Activated CD4-positive, alpha-beta T cell treated with anti-CD3 and anti-CD28 coated beads, Interleukin-2, amount 50 U/mL, for 24 hours (primary cell): ENCODE measurements at places on chromosomes 5 and 9.
A peak's percentile ranks its signal among the peaks of the same experiment; 100 is the strongest.

- DNase-seq: no peak
These were observed 762.8 kb upstream of the GRAMD2B start for GRCh38 chr5:125660231-125660895.

DNA sequence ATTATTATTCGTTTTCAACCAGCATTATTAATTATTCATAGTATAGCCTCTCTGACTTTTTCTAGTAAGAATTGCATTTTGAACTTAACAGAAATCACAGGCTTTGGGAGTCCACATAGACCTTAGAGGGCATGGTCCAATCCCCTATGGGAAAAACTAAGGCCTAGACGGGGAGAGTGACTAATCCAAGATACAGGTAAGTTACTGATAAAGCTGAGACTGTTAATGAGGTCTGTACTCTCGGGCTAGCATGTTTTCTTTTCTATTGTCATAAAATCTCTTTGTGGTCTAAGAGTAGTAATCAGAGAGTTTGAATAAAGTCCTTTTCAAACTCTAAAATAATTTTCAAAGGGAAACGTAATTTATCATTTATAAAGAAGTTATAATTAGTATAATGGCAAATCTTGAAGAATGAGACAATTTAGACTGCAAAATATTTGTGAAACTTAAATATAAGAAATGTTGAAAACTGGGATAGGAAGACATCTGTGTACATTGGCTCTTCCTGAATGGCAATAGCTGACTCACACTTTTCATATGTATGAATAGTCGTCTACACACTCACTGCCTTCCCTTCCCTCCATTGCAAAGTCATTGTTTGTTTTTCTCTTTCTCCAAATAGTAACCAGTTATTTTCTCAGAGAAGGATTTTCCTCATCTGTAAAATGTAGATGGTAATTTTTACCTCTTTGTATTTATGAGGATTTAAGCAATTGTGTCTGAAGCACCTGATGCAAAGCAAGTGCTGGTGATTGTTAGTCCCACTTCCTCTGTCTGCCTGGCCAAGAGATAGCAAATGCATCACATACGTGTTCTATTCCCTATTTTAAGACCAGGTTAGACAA lies 207.9 kb upstream of the CD180 start:
- no peak for DNase-seq

DNA sequence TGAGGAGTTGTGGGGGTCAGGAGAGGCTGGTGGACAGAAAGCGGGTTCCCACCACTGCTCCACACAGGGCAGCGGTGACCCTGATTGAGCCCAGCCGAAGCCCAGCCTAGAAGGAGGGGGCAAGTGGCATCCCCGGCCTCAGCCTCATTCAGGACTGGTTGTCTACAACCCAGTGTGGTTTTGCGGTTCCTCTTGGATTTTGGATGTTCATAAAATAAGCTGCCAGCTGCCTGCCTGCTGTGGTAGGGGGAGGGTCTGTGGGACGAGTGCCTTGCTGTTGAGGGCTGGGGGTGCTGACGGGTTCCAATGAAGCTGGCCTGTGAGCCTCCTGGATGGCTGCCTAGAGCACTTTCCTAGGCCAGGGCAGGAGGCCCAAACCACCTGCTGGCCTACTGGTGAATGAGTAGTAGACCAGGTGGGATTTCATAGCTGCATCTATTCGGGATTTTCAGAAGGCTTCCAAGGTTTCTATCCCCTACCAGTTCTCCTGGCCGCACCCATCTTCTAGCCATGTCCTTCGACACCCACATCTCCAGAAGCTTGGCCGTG lies 102.4 kb downstream of the NDFIP1 start:
- DNase-seq: no peak

DNA sequence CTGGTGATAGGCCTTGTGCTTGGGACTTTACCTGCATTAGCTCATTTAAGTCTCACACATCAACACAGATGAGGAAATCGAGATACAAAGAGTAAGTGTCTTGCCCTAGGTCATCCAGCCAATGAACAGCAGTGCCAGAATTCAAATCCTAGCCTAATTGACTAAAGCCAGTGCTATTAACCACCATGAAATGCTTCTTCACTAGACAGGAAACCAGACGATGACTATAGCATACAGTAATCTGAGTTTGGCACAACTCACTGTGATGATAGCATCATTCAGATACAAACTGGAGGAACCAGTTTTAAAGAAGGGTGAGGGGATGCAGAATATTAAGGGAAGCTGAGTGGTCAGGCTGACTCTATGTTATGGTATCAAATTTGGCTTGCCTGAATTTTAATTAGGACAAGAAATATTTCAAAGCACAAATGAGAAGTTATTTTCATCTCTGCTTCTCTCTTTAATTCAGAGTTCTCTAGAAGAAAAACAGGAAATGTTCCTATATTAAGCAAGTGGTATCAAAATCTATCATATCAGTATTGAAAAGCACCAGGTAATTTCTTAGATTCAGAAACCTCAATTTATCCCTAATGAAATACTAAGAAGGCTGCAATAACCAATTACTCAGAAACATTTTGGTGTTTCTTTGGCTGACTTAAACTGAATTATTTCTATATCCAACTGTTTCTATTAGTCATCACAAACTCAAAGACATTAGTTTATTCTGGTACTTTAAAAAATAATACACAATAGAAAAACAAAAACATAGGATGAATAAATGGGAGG lies 147.0 kb upstream of the RASA1 start:
- peak; percentile 25 for DNase-seq

DNA sequence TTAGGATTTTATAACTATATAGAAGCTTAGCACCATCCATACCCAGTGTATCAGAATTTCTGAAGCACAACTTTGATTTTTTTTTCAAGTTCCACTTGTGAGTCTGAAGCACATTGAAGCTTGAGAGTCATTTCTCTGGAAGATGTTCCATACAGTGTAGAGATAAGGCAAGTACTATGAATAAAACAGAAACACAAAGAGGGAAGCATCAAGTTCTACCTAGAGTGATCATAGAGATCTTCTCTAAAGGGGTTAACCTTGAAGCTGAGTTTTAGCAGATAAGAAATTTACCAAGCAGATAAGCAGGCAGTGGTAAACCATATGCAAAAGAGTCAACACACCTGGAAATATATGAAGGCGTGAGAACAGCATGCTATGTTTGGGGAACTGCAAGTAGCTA lies 125.3 kb downstream of the MCTP1 start:
- DNase-seq: no peak

DNA sequence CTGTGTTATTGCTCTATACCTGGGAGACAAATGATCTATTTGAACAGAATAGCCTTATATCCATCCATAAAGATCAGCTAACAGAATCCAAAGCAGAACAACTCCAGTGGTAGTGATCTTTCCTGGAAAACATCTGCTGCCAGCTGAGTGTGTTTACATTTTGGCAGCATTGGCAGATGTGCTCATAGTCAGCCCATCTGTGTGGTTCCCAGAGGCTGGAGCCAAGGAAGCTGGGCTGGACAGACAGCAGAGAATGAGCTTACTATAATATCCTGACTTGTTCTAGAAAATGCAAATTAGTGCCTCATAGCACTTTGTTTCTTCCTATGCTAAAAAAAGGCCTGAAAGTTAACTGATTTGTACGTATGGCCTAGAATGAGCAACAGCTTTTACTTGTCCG lies 99.7 kb downstream of the ST8SIA4 start:
- no peak for DNase-seq

GRCh38 chr5:2890011-2890410 lies 138.5 kb upstream of the IRX2 start:
- no peak for DNase-seq

- DNase-seq: peak; percentile 25
These were observed 113.4 kb upstream of the GRHPR start for GRCh38 chr9:37309136-37309535.

- DNase-seq: no peak
These were observed 472.3 kb downstream of the PLK2 start for GRCh38 chr5:57987552-57987951.

DNA sequence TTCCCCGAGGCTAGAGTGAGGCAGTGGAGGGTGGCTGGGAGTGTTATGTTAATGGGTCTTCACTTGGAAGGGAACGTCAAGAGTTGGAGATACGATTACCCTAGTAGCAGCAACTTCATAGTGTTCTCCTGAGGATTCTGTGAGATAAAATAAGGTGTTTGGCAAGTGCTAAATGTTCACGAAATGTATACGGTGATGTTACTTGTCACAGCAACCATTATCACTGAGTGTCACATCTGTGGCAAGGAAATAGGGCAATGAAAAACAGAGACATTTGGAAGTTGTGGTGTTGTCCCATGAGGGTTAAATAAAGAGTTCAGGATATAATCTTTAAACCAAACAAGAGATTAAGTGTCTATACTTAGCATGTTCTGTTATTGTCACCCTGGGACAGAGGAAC lies 183.3 kb downstream of the ALDH1A1 start:
- no peak for DNase-seq

- no peak for DNase-seq
These were observed 15.5 kb downstream of the DAPK1 start for GRCh38 chr9:87513161-87513560.

DNA sequence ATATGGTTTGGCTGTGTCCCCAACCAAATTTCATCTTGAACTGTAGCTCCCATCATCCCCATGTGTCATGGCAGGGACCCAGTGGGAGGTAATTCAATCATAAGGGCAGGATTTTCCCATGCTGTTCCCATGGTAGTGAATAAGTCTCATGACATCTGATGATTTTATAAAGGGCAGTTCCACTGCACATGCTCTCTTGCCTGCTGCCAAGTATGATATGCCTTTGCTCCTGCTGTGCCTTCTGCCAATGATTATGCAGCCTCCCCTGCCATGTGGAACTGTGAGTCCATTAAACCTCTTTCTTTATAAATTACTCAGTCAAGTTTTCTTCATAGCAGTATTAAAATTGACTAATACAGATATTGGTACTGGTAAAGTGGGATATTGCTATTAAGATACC lies 42.4 kb downstream of the MARCHF11 start:
- no peak for DNase-seq

DNA sequence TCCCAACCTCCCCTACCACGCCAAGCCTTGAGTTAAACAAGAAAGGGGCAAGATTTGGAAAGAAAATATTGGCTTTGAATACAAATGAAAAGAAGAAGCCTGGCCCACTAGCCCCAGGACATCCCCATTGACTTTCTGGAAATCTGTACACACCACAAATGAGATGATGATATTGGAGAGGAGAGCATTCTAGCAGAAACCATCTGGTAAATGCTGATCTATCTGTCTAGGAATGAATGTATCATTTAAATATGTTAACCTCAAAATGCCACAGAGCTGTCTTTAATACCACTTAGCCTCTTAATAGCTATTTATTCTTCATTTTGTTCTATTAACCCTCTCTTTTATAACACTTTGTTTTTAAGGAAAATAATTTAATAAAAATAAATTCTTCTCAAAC lies 270.2 kb upstream of the PDE4D start:
- no peak for DNase-seq

DNA sequence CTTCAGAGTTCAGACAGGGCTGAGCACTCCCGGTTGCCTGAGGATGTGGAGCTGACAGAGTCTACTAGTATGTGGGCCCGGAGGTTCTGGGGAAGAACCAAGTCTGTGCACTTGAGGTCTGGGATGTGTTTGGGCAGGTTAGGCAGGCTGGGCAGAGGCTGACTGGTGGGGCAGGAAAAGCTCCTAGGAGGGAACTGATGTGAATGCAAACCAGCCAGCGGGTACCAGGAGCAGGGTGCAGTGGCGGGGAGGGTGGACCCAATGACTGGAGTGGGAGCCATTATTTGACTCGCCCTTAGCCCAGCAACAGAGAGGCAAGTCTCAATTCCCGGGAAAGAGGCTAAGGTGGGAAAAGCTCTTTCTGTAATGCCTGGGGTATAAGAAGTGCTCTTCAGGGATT lies 419.9 kb upstream of the DAP start:
- no peak for DNase-seq

DNA sequence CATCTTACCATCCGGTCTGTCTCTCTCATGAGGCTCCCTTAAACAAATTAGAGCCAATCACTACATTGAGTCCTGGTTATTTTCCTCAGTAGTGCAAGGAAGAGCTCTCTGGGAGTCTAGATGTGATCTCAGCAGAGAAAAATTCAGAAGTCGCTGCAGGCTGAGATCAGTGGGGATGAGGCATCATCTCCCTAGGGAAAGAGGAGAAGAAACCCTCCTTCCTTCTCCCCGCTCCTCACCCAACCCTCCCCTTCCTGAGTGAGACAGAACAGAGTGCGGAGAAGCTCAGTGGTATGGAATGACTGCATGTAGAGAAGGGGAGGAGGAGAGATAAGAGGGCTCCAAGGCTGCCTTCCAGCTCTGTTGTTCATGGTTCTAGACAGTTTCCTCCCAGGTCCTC lies 80.5 kb downstream of the PAPPA start:
- no peak for DNase-seq

DNA sequence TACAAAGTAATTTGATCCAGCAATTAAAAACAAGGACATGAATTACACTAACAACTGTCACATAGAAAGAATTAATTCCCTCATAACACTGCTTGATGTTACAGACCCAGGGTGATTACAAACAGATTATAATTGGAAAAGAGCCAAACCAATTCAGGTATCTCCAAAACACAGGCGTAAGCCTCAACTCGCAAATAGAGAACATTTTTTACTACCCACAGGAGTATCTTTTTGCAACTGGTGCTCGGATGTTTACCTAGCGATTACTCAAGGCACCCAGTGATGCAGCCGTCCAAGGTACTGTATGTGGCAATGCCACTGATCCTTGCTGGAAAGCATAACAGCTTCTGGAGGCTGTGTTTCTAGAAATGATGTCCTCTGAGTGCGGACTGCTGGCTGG lies 386.1 kb upstream of the KIF2A start:
- DNase-seq: no peak

- DNase-seq: no peak
These were observed 80.6 kb upstream of the ZBTB43 start for GRCh38 chr9:126724226-126724625.

DNA sequence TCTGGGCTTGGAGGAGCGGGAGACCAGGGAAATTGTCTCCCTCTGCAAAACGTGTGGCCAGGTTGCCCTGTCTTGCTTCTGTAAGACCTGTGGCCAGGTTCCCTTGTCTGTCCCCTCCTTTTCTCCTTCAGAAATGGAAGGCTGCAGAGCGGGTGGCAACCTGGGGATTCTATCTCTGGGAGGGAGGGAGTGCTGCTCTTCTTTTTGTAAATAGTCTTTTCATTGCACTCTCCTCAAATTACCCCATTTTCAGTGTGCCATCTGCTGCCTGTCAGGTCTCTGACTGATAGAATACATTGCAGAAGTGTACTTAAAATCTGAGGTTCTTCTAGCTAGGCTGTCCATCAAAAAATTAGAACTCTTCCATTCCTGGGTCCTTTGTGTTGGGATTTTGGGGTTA lies 126.0 kb downstream of the GABRB2 start:
- DNase-seq: no peak

DNA sequence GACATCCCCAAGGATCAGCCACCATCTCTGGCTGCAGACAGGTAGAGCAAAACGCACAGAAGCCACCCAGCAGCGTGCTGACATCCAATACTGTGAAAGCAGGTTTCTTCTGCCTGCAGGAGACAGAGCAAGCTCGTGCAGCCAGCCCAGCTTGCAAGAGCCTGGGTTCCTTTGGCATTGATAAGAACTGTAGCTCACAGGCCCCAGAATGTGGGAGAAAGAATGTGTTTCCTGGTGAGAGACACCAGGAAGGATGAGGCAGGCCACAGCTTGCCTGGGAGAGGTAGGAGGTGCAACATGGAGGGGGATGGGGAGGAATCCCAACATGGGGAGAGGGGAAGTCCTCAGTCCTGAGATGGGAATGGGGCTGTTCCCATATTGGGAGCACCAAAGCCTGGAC lies 34.0 kb upstream of the ARAP3 start:
- DNase-seq: no peak

GRCh38 chr5:77990020-77990419 lies 213.9 kb upstream of the TBCA start:
- no peak for DNase-seq
